ENCODE measurements at places on chromosomes 2 and 18. TPM values are rescaled to one million over a fixed set of nuclear protein-coding genes. Genes with fewer than 3 reads are reported as not detected.

The MAPK4 gene
- 8.1 TPM for polyA plus RNA-seq

The DCTN1 gene
- 108 TPM for polyA plus RNA-seq

The GAD1 gene
- polyA plus RNA-seq, result 0.79 TPM

The CNDP1 gene
- polyA plus RNA-seq, result 0.04 TPM

DNA sequence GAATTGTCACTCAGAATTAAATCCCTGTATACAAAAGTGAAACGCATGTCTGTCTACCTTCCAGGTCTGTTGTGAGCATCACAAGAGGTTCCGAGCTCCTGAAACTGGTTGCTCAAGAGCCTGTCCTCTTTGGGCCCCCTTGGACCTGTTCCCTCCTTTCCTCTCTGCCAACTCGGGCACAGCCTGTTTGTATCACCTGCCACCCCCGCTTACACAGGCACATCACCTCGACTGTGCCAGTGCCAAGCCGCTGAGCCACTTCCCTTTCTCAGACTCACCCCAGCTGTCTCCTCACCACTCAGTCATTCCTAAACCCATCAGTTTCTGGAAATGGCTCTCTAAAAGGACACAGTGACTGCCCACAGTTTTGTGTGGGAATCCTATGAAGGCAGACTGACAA, 3.1 kb downstream of the EFR3B start:
- DNase-seq, result no peak

GRCh38 chr2:133143645-133144044, 424.6 kb downstream of the NCKAP5 start:
- DNase-seq, result no peak

DNA sequence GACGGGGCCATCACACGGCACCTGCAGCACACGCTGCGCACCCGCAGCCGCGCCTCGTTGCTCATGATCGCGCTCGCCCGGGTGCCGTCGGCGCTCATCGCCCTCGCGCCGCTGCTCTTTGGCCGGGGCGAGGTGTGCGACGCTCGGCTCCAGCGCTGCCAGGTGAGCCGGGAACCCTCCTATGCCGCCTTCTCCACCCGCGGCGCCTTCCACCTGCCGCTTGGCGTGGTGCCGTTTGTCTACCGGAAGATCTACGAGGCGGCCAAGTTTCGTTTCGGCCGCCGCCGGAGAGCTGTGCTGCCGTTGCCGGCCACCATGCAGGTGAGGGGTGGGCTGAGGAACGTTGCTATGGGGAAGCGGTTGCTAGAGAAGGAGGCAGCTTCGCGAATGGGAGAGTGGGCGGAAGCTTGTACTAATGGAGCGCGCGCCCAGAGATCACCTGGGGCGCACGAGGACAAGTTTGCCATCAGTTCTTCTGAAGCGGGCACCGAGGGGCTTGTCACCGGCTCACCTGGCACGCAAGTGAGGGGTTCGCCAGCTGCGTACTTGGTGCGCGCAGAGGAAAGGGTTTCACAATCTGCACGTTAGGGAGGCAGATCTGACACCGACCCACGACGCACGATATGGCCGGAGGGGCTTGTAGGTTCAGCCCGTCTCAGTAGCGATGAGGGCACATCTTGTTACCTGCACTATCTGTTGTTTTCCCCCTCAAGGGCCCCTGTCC, 45.6 kb downstream of the DDX18 start:
- no peak for DNase-seq

DNA sequence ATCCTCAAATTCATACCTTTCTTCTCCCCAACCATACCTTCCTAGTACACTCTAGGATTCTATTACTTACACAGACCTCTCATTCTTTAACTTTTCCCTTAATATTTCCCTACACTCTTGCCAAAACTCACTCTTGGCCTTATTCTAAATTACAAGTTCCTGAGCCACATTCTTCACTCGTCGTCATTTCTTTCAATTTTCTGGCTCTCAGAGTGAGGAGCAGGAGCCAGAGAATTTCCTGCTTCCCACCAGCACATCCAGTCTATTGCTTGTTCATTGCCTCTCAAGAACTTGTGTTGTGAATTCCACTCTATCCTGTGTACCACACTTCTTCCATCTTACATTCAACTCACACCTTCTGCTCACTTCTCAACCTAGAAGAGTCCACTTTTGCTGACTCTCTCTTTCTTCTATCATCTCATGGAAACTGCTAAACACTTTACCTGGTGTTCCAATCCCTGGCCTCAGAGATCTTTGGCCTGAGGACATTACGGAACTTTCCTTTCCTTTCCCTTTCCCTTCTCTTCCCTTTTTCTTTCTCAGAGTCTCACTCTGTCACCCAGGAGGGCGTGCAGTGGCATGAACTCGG, 171.6 kb downstream of the PLCL1 start:
- DNase-seq, result peak; percentile 94

DNA sequence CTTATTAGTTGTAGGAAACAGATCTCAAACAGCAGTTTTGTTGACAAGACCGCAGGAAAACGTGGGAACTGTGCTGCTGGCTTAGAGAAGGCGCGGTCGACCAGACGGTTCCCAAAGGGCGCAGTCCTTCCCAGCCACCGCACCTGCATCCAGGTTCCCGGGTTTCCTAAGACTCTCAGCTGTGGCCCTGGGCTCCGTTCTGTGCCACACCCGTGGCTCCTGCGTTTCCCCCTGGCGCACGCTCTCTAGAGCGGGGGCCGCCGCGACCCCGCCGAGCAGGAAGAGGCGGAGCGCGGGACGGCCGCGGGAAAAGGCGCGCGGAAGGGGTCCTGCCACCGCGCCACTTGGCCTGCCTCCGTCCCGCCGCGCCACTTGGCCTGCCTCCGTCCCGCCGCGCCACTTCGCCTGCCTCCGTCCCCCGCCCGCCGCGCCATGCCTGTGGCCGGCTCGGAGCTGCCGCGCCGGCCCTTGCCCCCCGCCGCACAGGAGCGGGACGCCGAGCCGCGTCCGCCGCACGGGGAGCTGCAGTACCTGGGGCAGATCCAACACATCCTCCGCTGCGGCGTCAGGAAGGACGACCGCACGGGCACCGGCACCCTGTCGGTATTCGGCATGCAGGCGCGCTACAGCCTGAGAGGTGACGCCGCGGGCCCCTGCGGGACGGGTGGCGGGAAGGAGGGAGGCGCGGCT, at the start of gene TYMS:
Gene TYMS (plus strand): TSS at position 343 of the 690 bp plus-strand sequence. CDS start 90 bp downstream, at position 433.
- DNase-seq, result peak; percentile 71

- DNase-seq, result no peak
Observed at GRCh38 chr18:13245481-13246000, 27.0 kb downstream of the LDLRAD4 start.

DNA sequence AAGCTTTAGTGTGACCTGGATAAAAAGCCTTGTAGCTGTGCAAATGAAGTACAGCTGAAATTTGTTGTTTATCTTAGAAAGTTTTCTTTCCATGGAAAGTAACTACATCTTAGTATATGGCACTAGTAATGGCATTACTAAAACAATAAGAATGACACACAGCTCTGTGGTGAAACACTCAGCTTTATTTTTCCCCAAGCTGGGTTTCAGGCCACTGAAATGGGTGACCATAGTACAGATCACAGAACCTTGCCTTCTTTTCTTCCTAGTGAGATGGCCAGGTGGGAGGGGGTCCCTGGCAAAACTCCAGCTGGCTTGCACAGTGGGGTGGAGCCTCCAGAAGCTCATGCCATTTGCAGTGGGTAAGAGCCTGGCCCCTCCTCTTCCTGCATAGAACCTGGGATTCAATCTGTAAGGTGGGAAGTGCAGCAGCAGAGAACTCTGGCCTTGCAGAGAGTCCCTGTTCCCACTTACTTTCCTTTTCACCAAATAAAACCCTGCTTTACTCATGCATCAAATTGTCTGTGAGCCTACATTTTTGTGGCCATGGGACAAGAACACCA, 17.6 kb upstream of the GRP start:
- DNase-seq, result no peak

- no peak for DNase-seq
Observed at GRCh38 chr2:230011617-230012016, 57.1 kb downstream of the SLC16A14 start.

DNA sequence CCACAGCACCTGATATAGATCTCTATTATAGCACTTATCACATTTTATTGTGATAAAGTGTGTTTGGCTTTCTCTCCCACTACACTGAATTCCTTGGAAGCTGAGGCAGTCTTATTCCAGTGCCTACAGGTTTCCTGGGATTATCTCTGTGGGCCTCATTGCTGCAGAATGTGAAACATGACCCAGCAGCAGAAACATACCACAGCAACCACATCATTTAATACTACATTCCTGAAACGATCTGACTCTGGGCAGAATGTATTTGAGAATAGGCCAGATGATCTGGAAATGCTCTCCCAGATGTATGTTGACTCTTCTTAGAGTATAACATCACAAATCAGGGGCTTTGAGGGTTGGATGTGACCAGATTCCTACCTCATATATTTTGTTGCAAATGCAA, 323.5 kb upstream of the TANK start:
- DNase-seq, result peak; percentile 62

- DNase-seq, result no peak
Observed at GRCh38 chr2:135603543-135603942, 72.3 kb downstream of the R3HDM1 start.

- DNase-seq, result peak; percentile 58
Observed at GRCh38 chr2:127081826-127082633, 24.9 kb downstream of the BIN1 start.

GRCh38 chr2:207873794-207874193, 104.1 kb upstream of the FZD5 start:
- DNase-seq, result no peak

GRCh38 chr18:35231052-35231451, 9.8 kb upstream of the ZNF397 start:
- peak; percentile 80 for DNase-seq

- no peak for DNase-seq
Observed at GRCh38 chr2:96528700-96529375, 7.7 kb upstream of the ARID5A start.

All from muscle of leg (tissue), 16 donors.